ENCODE measurements at places on chromosomes 16 and 17.

DNA sequence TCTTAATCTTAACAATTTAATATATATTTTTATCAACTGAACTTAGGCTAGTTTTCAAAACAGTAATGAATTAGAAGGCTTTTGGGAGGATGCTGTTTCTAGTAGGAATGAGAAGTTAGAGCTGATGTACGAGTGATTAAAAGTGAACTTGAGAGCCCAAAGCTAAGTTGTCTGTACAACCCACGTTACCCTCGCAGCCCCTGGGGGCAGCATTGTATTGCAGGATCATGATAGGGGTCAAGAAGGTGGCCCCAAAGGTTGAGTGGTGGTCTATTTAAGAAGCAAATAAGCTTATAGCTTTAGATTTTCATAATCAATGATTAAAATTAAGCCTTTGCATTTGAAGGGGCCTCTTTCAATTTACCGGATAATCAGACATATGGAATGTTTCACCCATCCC, 33.7 kb upstream of the ALDH3A2 start:
- DNase-seq = no peak

- DNase-seq = no peak
Measured at GRCh38 chr17:69819316-69820087, 255.5 kb upstream of the KCNJ16 start.

DNA sequence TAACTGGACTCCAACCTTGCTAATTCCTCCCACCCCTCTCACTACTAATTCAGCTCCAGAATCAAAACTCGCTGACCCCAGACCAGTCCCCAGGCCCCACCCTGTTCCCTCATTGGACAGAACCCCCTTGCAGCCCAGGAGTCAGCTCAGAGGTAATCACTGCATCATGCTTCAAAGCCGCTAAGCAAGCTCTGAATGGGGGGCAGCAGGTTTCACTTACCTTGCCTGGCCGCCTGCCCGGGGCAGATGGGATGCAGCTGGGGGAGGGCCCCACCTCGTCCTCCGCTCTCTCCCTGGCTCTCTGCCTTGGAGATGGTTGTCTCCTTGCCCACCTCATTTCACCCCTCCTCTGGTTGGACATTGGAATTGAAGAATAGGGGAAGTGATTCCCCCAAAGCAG, 4.8 kb upstream of the NGFR start:
- no peak for DNase-seq

GRCh38 chr16:52552643-52553042, 5.7 kb upstream of the TOX3 start:
- no peak for DNase-seq

DNA sequence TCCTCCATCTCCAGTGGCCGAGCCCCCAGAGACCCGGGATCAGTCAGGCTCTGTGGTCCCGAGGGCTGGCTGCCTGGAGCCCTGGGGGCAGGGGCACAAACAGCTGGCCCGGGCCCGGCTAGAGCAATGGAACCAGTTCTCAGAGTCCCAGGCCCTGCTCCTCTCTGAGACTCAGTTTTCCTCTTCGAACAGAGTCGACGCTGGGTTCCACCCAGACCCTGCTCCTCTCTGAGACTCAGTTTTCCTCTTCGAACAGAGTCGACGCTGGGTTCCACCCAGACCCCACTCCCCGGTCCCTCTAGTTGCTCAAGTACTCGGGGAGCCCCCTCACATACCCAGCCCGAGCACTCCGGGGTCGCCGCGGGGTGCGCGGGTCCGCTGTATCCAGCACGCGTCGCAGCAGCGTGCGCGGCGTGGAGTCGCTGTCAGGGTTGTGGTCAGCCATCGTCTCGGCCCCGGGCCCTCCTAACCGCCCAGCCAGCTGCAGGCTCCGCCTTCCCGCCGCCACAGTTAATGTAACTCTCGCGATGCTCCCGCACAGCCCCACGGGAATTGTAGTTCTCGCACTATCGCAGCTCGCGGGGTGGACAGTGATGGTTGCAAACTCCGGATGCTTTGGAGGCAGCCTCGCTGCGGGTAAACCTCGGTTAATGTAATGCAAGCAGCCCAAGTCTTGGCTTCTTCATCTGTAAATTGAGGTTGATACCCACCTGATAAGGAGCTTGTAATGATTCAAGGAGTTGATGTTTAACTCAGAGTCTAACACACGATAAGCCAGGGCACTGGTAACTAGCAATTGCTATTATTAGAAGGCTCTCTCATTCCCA, 8.5 kb upstream of the THAP11 start:
- DNase-seq = peak; percentile 89

DNA sequence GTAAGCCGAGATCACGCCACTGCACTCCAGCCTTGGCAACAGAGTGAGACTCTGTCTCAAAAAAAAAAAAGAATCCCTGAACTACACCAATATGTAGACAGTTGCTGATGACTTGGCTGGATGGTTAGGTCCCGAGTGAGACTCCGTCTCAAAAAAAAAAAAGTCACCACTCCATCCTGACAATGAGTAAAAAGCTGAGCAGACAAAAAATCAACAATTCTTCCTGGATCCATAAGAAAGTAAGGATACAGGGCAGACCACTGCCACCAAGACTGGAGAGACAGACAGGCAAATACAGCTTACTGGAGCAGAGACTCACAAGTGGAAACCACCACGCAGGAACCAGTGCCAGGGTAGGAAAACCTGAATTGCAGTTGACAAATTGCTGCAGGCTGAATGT, 67.1 kb upstream of the ERCC4 start:
- DNase-seq = no peak

DNA sequence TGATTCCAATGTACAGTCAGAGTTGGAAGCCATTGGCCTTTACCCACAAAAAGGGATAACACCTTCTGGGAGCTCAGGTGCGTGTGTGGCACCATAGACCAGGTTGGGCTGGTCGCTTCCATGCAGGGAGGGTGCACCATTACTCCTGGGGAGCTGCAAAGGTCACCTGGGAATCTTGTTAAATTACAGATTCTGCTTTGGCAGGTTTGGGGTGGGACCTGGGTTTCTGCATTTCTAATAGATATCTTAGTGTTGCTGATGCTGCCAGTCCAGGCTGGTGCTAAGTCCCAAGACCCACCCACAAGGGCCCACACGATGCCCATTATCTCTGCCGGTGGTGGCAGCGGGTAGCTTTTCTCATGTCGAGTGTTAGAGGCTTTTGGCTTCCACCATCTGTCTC, 148.3 kb upstream of the CACNG5 start:
- DNase-seq = no peak

DNA sequence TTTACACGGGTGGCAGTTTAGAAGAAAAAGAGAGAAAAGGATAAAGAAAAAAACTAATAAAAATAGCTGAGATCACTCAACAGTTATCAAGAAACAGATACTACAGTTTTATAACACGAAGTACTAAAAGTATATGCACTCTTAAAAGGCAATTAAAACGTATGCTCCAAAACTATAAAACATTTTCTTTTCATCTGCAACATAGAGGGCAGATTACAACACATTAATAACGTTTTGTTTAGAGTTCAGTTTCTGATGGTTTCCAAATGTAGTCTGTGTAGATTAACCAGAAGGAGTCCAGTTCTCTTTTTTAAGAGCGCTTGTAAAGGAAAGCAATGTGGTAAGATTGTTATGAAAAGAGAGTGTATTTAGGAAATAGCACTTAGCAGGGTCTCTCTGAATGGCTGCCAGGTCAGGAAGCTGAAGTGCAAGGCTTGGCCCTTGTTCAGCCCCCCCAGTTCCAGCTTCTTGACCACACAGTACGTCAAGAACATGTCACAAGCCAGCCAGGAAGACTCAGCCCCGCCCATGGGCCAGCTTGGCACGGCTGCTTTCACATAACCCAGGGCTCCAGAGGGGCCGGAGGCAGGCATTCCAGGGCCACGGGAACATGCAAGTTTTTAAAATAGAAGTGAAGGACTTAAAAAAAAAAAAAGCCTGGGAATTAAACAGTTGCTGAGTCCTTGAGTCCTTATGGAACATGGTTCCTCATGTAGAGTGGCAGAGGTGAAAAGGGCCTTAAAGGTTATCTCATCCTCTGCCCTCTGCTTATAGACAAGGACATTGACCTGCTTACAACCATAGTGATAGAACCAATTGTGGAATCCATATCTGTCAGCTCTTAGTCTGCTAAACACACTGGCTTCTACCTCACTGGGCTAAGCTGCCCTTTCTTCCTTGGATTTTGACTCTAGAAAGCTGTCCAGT, 147.4 kb upstream of the TBX2 start:
- DNase-seq = no peak

DNA sequence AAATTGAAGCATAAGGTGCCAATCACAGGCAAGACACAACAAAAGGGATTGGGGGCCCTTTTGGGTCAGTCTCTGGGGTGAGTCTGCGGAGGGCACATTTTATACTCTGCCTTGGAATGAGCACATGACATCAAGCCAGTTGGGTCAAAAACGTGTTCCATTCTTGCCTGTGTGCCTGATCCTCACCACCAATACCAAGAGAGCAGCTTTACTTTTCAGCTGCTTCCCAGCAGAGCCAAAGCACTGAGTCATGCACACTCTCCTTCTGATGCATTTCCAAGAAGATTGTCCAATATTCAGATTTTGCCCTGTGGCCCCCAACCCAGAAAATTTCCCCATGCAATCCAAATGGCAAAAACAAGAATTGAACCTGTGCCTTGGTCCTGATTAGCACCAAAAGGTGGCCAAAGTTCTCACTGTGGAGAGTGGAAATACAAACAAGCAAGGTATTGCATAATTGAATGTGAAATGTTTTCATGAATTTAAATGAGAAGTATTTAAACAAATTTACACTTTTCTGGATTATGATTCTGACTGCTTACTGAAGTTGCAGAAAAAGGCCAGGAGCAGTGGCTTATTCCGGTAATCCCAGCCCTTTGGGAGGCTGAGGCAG, 217.8 kb upstream of the SOX9 start:
- no peak for DNase-seq

GRCh38 chr16:24839347-24839972, 6.3 kb upstream of the SLC5A11 start:
- no peak for DNase-seq

DNA sequence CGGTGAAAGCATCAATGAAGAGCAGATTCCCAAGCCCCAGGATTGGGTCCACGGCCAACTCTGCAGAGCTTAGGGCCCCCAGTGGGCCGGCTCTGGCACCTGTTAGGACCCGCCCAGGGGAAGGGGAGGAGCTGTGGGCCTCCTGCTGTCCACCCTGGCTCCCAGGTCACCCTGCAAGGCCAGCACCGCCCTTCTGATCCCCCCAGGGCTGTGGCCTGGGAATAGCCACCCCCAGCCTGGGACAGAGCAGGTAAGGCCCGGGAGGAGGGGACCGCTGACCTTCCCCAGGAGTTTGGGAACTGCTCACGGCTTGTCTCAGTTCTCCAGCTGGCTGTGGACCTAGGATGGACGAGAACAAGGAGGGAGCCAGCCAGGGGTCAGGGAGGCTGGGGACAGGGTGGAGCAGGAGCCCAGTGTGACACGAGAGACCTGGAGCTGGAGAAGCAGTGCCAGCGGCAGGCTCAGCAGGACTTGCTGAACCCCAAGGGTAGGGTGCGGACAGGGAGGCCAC, 39.3 kb upstream of the SLC38A10 start:
- DNase-seq = no peak

DNA sequence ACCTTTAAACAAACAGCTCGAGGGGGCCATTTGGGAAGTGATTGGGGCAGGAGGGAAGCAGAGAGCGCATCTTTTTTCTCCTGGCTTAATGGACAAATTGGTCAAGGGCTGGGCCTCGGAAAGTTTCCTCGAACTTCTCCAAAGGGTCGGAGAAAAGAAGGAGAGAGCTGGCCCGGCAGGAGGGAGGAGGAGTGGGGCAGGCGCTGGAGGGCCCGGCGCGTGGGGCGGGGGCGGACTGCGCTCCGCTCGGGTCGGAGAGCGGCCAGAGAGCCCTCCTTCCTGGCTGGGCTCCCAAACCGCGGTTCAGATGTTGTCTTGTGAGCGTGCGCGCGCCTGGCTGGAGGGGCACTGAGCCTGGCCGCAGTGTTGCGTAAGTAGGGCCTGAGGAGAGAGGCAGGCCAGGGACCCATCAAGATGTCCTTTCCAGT, 1.2 kb downstream of the MMP2 start:
- DNase-seq = no peak

- DNase-seq = peak; percentile 64
Measured at GRCh38 chr17:80871341-80871740, 120.3 kb upstream of the CHMP6 start.

- no peak for DNase-seq
Measured at GRCh38 chr17:9702914-9703780, 57.8 kb downstream of the USP43 start.

DNA sequence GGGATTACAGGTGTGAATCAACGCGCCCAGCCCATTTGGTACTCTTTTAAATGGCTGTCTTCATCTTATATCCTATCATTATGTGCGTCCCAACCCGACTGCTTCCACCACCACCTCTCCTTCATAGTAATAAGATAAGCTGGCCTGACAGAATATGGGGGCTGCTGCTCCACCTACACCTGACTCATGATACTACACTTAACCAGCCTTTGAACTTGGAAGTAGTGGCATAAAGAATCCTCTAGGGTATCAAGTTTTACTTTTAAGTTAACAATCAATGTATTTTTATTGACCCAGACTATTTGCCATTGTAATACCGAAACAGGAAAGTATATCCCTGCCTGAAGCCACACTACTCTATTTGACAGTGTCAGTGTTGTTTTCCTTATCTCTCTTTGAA, 18.8 kb downstream of the PDZD9 start:
- no peak for DNase-seq

GRCh38 chr16:86597880-86598606, 19.7 kb downstream of the FOXL1 start:
- DNase-seq = no peak

- no peak for DNase-seq
Measured at GRCh38 chr17:11948789-11949188, 48.5 kb downstream of the ZNF18 start.

DNA sequence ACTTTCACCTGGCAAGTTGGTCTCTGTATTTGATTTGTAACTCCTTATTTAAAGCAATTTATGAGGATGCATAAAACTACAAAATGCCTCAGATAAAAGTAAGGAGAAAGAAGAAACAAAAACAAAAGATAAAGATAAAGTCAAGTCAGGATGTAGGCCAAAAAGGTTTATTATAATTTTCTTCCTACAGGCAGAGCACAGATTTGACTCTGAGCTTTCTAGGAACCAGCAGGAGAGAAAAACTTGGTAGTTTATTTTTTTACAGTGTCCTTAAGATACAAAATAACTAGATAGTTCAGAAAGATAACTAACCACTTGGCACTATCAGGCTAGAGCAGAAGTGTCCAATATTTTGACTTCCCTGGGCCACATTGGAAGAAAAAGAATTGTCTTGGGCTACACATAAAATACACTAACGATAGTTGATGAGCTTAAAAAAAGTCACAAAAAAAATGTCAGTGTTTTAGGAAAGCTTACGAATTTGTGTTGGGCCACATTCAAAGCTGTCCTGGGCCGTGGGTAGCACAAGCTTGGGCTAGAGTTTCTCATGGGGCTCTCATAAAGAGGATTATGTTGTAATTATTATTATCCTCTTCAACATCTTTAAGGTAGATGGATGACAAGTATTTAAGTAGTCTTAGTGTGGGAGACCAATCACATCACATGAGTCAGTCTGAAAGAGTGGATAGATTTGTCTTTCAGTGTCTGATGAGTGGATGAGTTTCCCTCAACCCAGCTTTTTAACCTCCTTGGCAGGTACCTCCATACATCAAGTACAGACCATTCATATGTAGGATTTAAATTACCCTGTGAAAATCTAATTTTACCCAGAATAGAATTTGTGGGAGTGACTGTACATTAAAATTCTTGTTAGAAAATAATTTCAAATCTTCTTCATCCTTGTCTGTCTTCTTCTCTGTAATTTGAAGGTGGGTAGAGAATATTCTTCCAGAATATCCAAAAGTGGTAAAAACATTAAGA, 17.0 kb downstream of the PAFAH1B1 start:
- DNase-seq = no peak

- DNase-seq = no peak
Measured at GRCh38 chr17:72222661-72223380, 102.0 kb downstream of the SOX9 start.

- peak; percentile 3 for DNase-seq
Measured at GRCh38 chr16:50067290-50067853, 1.6 kb downstream of the HEATR3 start.

All from CD4-positive, CD25-positive, alpha-beta regulatory T cell (primary cell).